Renal cortex interstitium (tissue), 15 donors: ENCODE measurements at places on chromosomes 11 and 22. TPM values are rescaled to one million over a fixed set of nuclear protein-coding genes. Genes with fewer than 3 reads are reported as not detected.

APOBEC3G gene
- polyA plus RNA-seq = 8.3 TPM

CHRNA10 gene
- polyA plus RNA-seq = 1.6 TPM

KCNK4 gene
- 0.11 TPM for polyA plus RNA-seq

SCYL1 gene
- 74.1 TPM for polyA plus RNA-seq

C11orf86 gene
- not detected for polyA plus RNA-seq

RRP7A gene
- 31.4 TPM for polyA plus RNA-seq

PTPN5 gene
- polyA plus RNA-seq = 0.70 TPM

OR6A2 gene
- polyA plus RNA-seq = not detected

C22orf15 gene
- polyA plus RNA-seq = 3.2 TPM

OTOG gene
- polyA plus RNA-seq = 0.36 TPM

GRCh38 chr22:27087051-27087450, 429.7 kb downstream of the MIAT start:
- no peak for DNase-seq

GRCh38 chr22:35540595-35541253, at the start of gene RASD2:
Gene RASD2 (plus strand): TSS chr22:35540831. CDS start chr22:35546810, 5,979 bp downstream.
- no peak for DNase-seq

GRCh38 chr22:36411589-36412258, 24.0 kb upstream of the MYH9 start:
- DNase-seq = no peak

DNA sequence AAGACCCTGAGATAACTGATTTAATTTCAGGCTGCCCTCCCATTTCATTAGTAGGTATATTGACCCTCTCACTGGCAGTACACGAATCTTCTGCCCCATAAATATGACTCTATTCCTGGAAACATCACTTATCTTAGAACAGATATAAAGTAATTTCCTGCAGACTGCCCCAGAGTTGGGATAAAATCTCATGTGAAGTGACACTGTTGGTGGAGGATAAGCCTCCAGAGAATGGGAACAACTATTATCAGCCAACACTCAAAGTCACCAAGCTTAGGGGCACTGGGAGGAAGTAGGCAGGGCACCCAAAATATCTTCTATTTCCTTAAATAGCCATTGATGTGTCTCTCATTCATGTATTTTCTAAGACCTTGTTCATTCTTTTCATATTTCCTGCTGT, 8.2 kb downstream of the OR51B5 start:
- no peak for DNase-seq

DNA sequence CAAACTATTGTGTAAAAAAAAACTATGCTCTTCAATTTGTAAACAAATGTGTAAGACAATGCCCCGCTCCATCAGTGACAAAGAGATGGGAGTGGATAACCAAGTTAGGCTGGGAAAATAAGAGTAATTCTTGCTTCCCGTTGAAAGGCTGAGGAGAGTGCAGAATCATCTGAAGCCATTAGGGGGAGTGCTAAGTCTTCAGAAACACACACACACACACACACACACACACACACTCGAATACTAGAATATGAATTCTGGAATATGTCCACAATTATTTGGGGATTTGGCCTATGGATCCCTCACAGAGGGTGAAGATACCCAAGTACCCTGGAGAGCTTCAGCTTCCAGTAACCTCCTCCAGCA, 27.8 kb upstream of the ROBO3 start:
- peak; percentile 45 for DNase-seq

DNA sequence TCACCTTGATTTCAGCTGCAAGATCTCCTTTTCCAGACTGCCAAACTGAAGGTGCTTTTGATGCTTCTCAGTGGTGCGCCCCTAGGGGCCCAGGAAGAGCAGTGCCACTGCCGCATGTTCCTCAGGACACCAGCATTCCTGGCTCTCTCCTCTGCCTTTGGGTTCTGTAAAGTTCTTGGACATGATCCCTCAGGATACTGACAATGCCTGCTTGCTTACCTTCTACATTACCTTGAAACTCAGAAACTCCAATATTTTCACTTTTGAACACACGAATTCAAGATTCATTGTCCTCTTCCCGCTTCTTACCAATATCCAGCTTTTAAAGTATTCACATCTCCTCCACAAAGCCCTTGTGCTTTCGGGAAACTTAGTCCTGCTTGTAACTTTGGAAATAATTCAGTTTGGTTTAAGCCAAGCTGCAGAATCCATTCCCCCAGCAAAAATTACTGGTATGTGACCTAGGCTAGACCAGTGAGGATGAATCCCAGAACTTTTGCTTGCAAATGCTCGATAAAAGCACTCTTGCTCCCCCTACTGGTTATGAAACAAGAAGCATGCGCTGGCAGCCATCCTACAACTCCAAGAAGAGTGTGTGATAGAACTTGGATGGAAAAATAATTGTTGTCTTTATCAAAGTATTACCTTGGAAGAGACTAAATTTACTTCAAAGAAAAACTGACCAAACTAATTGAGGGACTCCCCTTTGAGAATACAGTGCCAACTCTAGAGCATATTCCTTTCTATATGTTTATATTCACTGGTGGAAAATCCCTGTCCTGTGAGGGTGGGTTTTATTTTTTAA, 16.5 kb upstream of the OR5B21 start:
- DNase-seq = peak; percentile 56

- no peak for DNase-seq
Observed at GRCh38 chr22:37747715-37748100, 50.9 kb downstream of the TRIOBP start.

- DNase-seq = no peak
Observed at GRCh38 chr11:41005986-41006385, 453.5 kb downstream of the LRRC4C start.

DNA sequence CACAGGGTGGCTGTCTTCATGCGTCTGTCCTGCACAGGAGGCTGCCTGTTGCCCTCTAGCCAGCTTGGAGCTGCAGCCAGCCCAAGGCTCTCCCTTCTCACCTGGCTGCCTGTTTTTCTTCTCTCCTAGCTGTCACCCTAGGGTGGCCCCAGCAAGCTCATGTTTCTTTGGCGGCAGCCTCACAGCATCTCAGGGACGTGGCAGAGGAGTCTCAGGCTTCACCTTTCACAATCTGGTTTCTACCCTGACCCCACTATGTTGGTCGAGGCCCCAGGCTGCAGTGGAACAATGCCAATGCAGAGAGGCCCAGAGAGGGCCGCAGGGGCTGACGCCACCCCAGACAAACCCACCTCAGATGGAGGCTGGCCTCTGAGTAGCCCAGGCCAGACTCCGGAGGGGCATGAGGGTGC, 2.5 kb upstream of the CLDN5 start:
- no peak for DNase-seq

DNA sequence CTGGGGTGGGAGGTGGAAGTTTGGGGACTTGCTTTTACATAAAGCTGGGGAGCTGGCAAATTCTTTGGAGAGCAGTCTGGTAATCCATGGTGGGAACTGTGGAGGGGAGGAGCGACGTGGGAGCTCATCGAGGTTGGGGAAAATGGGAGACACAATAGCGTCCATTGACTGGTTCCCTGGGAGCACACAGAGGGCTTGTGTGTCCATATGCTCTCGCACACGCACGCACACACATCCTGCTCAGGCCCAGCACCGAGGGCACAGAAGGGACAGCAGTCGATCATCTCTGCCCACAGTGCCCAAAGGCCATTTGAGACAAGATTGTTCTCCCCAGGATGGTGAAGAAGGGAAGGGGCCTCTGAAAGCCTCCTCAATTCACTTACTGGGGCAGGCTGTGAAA, 53.7 kb downstream of the FBXO7 start:
- DNase-seq = no peak

DNA sequence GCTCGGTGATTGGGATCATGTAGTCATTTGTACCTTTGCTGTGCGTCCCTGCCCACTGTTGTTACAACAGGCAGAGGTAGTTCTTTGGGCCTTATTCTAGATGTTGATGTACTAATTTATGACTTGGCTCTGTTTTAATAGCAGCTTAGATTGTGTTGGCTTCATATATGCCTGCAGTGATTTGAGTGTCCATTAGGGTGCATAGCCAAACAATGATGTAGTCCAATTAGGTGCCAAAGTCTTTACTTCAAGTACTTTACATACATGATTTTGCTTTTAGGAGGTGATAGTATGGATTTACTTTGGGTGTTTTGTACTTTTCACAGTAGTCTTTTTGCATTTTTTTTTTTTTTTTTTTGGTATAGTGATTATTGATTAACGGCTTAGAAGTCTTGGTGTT, 46.4 kb downstream of the PPP6R3 start:
- DNase-seq = no peak

DNA sequence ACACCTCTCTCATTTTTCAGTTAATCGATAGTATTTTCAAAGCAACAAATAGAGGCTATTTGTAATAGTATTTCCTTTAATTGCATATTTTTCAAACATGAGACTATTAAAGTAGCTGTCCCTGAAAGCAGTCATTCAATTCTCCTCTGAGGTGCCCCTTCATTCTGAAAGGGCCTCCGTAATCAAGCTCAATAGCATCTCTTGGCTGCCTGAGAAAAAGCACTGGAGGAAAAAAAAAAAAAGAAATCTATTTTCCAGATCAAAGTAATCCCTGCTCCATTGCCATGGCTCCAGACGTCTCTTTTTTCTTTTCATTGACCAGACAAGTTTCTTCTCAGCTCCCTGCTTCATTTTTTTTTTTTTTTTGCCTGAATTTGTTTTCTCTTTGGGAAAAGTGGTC, 154.5 kb upstream of the BLID start:
- DNase-seq = no peak

GRCh38 chr22:50310949-50311444, 3.6 kb upstream of the PLXNB2 start:
- no peak for DNase-seq

GRCh38 chr11:1005928-1006327, 30.6 kb downstream of the MUC6 start:
- DNase-seq = no peak
